ENCODE measurements at places on chromosomes 5 and 9.
A peak's percentile ranks its signal among the peaks of the same experiment; 100 is the strongest.

DNA sequence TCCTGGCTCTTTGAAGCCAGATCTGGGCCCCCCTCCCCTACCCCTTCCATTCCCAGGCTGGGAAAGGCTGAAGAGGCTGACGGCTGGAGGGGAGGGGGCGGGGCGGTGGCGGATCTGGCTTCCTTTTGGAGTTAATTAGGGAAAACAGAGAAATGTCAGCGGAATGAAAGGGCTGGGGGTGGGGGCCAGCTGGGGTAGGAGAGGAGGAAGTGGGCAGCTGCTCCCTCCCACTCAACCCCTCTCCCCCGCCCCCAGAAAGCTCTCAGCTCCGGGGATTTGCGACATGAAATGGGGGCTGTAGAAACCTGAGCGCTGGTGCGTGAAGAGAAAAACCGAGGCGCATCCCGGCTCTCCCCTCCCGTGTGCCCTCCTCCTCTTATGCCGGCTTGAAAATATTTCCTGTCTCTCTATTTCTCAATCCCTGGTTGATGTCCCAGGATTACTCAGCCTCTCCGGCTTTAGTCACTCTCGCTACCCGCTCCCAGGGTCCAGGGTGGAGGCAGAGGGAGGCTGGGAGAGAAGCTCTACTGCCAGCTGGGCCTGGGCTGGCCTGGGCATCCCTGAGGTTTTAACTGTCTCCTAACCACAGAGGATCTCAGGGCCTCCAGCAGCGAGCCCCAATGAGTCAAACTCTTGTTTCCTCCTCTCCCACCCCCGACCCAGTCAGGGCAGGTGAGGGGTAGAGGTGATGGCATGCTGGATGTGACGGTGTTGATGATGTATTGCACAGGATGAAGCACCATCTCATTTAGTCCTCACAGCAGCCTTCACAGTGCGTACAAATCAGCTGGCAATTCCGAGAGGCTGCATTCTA is 20.1 kb downstream of the PCDHGC5 start:
- DNase-seq: peak; percentile 63

- peak; percentile 87 for DNase-seq
Observed at GRCh38 chr9:613771-614347, 227.6 kb upstream of the DMRT1 start.

DNA sequence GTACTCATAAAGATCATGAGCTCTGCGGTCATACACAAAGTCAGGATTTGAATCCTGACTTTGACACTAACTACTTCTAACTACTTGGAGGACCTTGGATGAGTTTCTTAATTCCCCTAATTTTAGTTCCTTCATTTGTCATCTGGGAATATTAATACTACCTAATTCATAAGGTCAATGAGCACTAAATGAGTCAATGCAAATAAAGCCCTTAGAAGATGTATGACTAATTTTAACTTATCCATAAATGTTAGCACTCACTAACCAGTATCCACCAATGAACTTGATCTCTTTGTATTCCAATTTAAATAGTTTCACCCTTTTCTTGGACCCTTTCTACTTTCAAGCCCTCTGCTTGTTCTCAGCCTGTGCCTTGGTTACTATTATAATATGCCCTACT is 1106.4 kb downstream of the CDH18 start:
- no peak for DNase-seq

GRCh38 chr5:78574131-78574673 is 74.4 kb downstream of the LHFPL2 start:
- DNase-seq: no peak

GRCh38 chr5:132319975-132320374 is 25.8 kb downstream of the SLC22A4 start:
- DNase-seq: no peak

DNA sequence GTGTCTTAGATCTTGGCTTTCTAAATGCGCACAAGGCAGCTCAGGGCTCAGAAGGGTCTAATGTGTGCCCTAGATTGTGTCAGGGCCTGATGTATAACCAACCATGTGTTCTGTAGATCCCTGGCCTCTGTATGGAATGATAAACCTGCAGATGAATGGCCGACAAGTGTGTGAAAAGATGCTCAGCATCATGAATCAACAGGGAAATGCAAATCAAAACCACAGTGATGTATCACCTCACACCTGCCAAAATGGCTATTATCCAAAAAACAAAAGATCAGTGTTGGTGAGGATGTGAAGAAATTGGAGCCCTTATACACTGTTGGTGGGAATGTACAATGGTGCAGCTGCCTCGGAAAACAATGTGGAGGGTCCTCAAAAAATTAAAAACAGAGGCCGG is 489.8 kb downstream of the SEMA5A start:
- no peak for DNase-seq

- no peak for DNase-seq
Observed at GRCh38 chr5:126680191-126680817, 79.6 kb downstream of the PHAX start.

DNA sequence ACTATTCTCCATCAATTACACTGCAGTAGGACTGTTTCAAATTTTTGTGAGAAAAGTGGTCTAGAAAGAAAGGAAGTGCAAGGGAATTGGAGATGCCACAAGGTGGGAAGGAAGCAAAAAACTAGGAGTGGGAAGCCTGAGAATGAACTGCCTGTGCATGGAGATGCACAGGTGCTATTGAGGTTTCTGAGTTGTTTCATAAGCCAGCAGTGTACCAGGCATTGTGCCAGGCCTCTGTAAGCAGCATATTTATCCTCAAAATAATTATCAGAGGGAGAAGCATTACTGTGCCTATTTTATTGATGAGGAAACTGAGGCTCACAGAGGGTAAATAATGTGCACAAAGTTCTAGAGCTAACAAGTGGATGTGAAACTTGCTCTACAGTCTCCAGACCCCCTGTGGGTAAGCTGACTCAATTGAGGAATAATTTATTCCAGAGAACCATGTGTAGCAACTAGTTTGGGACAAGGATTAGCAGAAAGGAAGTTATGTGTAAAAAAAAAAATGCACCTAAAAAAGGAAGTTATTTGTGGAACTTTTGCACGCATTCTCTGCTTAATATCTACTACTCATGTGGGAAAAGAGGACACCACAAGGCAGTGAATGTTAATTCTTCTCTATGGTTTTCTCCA is 96.7 kb downstream of the SNCAIP start:
- DNase-seq: no peak

- DNase-seq: no peak
Observed at GRCh38 chr5:77960305-77960704, 184.2 kb upstream of the TBCA start.

- DNase-seq: no peak
Observed at GRCh38 chr5:26014206-26014605, 1024.2 kb downstream of the CDH9 start.

DNA sequence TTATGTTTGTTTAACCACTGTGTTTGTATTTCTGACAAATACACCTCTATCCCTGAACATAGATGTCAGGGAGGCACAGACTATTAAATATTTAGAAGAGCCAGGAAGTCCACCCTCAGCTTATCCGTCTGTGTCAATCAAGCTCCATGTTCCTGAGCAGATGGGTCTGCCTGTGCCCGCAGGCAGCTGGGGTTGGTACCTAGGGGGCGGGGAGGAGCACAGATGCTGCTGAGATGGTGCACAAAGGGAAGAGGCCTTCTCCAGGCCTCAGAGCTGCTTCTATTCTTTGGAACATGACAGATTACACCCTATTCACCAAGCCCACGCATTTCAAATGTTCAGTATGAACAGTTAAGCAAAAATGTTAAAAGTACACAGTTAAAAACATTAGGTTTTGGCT is 142.1 kb downstream of the EPB41L4A start:
- DNase-seq: no peak

DNA sequence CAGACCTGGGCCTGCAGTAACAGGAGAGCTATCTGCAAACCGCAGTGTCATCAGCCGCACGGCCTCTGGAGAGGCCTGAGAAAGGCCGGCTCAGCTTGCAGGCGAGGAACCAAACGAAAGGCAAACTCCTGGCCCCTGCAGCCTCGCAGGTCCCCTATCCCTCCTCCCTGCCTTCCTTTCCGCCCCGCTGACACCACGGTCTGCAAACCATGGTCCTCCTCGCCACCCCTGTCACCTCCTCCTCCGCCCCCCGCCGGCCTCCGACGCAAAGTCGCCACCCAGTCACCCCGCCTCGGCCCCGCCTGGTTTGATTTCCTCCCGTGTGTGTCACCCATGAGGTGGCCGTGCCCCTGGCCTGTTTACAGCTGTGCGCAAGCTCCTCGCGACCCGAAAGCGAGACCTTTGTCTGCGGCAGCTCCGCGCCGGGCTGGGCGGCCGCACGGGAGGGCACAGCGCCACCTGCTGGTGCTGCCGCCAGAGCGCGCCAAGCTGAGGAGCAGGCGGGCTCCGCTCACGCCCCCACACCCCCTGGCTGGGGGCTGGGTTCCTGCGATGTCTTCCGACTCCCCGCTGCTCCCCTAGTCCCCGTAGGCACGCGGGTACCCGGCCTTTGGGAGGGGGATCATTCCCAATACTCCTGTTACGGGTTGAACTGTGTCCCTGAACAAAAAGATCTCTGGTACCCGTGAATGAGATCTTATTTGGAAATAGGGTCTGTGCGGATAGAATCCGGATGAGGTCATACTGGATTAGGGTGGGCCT is 19.4 kb downstream of the GBGT1 start:
- DNase-seq: peak; percentile 81

- no peak for DNase-seq
Observed at GRCh38 chr9:89467278-89467625, 30.7 kb downstream of the SEMA4D start.

All from kidney capillary endothelial cell (primary cell).